ENCODE measurements at places on chromosomes 12 and 14.

GRCh38 chr12:120759591-120760348, 34.1 kb downstream of the ACADS start:
- DNase-seq, result no peak

DNA sequence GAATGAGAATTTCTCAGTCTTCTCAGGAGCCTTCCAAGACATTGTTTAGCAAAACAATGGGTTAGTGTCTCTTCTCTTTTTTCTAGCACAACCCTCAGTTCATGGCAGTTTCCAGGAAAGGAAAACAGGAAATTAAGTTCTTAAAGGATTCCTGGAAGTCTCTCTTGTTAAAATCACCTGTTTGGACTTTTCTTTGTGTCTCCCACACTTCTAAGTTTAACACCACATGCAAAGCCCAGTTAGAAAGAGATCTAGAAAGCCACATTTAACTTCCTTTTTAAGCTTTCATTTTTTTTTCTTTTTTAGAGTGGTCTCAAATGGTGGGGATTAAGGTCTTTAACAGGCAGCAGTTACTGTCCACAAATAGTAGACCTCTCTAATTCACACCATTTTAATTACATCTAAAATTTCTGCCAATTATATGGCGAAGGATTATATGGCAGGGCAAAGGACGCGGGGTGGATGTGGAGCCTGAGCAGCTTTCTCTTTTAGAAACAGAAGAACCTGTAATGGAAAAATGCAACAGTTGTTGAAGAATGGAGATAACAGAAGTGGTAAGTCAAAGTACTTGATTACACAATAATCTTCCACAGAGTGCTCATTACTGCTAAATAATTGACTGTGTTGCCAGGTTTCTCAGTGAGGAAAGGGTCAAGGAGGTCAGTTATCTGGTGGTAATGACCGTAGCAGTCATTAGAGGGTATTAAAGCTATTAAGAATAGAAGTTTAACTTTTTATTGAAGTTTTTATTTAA, 298.6 kb downstream of the AKAP6 start:
- no peak for DNase-seq

DNA sequence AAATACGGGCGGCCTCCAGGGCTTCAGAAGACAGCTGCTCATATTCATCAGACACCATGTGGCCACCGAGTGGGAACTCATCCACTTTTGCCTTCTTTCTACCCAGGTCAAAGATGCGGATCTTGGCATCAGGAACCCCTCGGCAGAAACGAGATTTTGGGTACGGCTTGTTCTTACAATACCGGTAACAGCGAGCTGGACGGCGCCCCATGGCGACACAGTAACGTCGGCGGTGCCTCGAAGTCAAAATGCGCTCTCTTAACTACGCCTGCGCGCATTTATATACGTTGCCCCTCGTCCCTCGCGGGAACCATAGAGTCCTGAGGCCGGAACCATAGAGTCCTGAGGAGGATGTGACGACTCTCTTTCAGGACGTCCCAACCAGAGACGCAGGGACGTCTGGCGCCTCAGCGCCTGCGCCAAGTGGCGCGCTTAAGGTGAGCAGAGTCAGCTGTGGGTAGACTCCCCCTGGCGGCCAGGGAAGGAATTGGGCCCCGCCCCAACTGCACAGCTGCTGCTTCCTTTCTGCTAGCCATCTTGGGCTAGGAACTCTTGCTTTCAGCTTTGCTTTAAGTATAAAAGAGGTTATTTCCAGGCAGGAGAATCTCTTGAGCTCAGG, at the start of gene RPL10L:
RPL10L (minus strand) TSS at position 256 of the 619 bp plus-strand sequence; CDS start at position 211, 45 bp downstream.
- no peak for DNase-seq

DNA sequence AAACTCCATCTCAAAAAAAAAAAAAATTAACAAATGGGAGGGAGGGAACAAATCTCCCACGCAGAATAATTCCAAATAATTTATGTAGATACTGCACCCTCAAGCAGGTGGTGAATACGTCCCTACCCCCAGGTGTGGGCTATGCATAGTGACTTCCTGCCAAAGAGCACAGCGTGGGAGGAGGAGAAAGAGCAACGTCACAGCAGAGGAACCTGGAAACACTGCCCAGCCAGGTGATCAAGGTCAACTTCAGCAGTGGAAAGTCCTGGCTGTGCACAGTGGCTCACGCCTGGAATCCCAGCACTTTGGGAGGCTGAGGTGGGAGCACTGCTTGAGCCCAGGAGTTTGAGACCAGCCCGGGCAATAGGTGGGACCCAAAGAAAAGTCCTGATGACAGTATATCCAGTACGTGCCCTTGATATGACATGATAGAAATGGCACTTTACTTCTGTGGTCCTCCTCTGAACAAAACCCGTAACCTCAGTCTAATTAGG, 9.5 kb downstream of the CINP start:
- no peak for DNase-seq
